Naive thymus-derived CD8-positive, alpha-beta T cell (primary cell): ENCODE measurements at places on chromosomes 12 and 14. TPM values are rescaled to one million over a fixed set of nuclear protein-coding genes. Genes with fewer than 3 reads are reported as not detected.

- no peak for DNase-seq
Measured at GRCh38 chr12:12717586-12718380, 615 bp downstream of the CDKN1B start.

- DNase-seq: no peak
Measured at GRCh38 chr12:122893208-122894153, 2.4 kb downstream of the VPS37B start.

GRCh38 chr12:81015510-81015909 is 62.4 kb upstream of the ACSS3 start:
- no peak for DNase-seq

- DNase-seq: no peak
Measured at GRCh38 chr14:81454572-81455218, 54.6 kb upstream of the STON2 start.

DNA sequence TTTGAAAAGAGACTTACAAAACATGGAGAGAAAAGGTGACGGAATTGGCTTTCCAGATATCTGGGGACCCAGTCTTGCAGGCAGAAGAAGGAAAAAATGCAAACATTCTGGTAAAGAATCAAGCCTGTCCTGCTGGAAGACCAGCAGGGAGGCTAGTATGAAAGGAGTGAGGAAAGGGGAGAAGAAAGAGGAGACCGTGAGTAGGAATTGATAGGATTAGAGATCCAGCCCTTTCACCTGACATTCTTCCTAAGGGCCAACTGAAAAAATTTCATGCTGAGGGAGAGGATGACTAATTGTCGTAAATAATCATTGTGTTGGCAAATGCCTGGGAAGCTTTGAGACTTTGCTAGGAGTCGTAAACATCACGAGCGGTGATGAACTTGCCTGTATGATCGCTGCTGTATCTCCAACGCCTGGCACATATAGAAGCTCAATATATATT is 12.1 kb downstream of the BHLHE41 start:
- no peak for DNase-seq

DNA sequence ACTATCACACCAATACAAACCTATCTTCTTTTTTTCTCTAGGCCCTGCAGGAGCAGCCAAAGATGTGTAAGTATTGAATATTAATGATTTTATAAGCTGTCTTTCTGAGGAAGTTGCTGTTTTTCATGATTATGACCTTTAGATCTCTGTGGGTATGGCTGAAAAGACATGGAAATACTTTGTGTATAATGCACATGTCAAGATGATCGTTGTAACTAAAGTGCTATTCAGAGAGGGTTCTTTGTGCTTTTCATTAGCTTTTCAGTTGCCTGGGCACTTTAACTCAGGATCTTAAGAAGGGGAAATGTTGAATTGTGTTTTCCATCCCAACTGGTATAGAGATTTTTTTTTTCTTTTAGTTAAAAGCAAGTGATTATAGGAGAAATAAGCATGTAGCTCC is 18.1 kb downstream of the C12orf75 start:
- no peak for DNase-seq

GRCh38 chr12:57756406-57757341 is 1.8 kb downstream of the MARCHF9 start:
- DNase-seq: peak; percentile 84

DNA sequence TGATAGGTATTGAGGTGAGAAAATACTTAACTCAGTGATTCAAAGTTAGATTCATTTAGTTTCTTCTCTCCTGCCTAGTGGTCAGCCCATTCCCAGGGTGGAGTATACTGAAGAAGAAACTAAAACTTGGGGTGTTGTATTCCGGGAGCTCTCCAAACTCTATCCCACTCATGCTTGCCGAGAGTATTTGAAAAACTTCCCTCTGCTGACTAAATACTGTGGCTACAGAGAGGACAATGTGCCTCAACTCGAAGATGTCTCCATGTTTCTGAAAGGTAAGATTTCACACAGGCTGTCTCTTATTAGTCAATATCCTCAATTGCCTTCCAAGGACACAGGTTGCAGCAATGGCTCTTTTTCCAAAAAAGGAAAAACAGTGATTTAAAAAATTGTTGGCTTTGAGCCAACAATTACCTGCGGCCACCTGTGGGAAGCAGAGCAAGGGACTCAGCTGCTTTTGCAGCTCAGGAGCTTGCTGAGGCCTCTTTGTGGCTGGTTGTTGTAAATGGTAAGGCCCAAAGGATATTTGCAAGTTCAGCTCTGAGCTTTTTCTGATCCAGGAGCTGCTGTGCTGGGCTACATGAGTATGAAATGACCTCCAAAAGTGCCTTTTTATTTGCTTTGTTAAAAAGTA is 33.9 kb downstream of the TPH2 start:
- no peak for DNase-seq

The PLEKHG7 gene
- polyA plus RNA-seq: not detected

GRCh38 chr12:130947028-130947613 is 6.6 kb upstream of the ADGRD1 start:
- DNase-seq: no peak

DNA sequence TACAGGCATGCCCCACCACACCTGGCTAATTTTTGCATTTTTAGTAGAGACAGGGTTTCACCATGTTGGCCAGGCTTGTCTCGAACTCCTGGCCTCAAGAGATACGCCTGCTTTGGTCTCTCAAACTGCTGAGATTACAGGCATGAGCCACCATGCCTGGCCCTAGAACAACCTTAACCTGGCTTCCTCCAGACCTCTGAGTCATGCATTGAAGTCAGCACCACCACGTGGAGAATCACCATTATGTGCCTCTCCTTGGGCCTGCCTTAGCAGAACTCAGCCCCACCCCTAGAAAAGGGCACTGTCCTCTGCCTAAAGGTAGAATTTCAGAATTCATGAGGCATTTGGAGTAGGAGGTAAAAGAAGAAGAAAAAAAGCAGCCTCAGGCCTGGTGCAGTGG is 49.0 kb downstream of the LIMA1 start:
- no peak for DNase-seq

- no peak for DNase-seq
Measured at GRCh38 chr14:22200977-22201605, 387.9 kb downstream of the DAD1 start.

DNA sequence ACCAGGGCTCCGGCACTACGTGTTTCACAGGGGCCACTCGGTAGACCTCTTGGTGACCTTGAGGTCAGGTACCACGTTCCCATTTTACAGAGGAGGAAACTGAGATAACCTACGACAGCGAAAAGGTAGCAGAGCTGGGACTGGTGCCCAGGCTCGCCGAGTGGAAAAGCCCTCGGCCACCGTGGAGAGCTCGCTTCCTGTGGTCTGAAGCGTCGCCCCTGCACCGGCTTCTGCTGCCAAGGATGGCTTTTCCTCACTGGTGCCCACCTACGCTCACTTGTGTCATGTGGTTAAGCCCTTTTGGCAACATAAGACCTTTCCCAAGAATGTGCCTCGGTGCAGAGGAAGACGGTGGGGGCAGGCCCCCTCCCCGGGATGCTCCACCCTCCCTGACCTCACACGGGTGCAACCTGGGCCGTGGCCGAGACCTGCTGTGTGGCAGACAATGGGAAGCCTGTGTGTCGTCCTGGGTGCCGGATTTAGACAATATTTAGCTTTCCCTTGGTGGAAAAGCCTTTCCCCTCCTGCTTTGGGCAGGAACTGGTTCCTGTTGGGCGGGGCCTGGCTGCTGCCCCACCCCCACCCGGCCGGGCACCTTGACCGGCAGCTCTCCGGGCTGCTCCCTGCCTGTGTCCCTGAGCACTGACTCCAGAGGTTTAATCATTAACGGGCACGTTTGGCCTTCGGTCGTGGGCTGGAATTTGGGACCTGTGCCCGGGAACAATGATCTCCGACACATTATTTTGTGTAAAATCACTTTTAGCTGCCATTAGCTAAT is 32.4 kb upstream of the PPP1R13B start:
- DNase-seq: peak; percentile 7

The KLHL33 gene
- 0.43 TPM for polyA plus RNA-seq

- DNase-seq: no peak
Measured at GRCh38 chr12:116370886-116371580, 93.5 kb upstream of the MED13L start.

The BICDL1 gene
- polyA plus RNA-seq: 1.2 TPM
